Suprapubic skin (tissue), 4 donors: ENCODE measurements at places on chromosomes 2 and 18. TPM values are rescaled to one million over a fixed set of nuclear protein-coding genes. Genes with fewer than 3 reads are reported as not detected.
A peak's percentile ranks its signal among the peaks of the same experiment; 100 is the strongest.

- DNase-seq: no peak
Observed at GRCh38 chr2:112773556-112773955, 9.1 kb upstream of the CKAP2L start.

DNA sequence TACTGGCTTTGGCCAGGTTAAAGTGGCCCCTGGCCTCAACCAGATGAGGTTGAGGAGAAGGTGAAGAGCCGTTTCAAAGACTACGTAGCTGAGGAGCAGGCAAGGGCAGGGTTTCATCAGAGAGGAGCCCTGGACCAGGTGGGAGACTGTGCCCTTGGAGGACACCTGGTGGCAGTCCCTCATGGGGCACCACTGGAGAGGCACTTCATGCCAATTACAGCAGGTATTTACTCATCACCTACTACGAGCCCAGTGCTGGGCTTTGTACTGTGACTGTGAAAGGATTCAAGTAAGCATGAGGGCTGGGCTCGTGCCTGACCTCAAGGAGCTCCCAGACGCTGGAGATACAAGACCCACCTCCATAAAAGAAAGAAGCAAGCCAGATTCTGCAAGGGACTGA, 37.6 kb downstream of the SMAD7 start:
- no peak for DNase-seq

GRCh38 chr2:61431345-61431744, 39.5 kb downstream of the USP34 start:
- no peak for DNase-seq

DNA sequence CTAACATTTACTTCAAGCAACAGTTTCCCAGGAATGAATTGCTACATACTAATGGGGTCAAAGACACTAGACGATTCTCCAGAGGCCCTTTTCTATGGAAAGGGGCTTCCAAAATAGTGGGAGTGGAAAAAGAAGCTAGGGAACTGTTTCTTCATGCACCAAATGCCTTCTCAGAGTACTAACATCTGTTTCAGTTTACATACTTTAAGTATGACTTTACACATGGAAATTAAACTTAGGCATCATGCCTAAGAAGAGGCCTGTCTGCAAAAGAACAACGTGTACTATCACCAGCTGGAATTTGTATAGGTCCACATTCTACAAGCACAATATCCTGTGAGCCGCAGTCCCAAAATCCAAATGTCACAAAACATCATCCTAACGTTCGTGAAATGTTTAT, 29.4 kb upstream of the WDR75 start:
- DNase-seq: no peak

GRCh38 chr2:228144961-228145360, 36.5 kb downstream of the SPHKAP start:
- DNase-seq: no peak

GRCh38 chr2:11398750-11399437, 54.5 kb upstream of the ROCK2 start:
- no peak for DNase-seq

GRCh38 chr18:37420315-37420880, 145.2 kb downstream of the CELF4 start:
- DNase-seq: no peak

DNA sequence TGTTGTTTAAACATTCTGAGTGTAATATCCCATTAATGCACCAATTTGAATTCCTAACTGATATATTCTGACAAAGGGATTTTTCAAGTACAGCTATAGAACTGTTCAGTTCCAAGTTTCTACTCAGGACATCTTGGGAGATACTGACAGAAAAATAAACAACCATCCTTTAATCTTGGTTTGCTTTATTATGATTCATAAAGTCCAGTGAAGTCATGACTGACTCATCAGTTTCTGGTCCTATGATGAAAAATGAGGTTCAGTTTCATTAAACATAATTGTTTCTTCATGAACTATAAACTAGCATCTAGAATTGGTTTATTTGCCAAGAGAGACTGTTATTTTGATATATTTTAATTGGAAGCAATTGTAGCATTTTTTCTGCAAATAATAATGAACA, 896.2 kb downstream of the CCDC85A start:
- DNase-seq: no peak

DNA sequence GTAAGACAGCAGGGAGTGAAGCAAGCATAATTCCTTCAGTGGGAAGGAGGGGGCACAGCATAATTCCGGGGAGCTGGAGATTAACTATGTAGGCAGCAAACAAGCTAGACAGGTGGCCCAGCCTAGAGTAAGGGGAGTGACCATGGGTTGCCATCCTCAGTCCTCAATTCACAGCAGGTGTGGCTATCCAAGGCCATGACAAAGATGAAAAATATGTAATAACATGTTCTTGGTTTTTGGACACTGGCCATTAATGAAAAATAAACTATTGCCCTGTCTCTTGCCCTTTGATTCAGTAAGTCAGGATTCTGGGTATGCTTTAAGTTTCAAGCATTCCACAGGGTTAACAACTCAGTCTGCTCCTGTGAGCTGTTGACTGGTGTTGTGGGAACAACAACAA, 65.0 kb downstream of the CYP1B1 start:
- no peak for DNase-seq

DNA sequence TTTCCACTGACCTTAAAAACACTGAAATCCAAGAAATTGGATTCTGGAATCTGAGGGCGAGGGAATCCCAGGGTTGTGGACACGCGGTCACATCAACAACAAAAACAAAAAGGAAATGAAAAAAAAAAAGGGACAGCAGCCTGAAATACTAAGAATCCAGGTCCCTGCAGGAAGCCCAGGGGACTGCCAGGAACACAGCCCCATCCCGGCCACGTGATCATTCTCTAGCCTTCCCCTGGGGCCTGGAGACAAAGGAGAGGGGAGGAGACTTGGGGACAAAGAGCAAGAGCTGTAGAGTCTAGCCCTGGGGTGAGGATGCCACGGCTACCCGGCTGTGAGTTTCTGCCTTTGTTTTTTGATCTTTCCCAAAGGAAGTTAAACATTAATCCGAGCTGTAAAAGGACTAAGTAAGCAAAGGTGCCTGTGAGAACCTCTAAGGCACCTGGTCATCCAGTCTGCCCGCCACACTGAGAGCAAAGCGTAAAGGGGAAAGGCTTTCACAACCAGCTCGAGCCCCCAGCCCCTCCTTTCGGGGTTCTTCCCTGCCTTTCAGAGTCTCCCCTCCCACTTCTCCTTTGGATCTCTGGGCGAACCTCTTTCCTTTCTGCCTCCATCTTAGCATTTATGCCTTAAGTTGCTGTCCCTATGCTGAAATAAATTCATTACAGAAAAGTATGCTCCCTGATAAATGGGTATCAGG, 57.9 kb upstream of the MSH2 start:
- peak; percentile 84 for DNase-seq

- no peak for DNase-seq
Observed at GRCh38 chr2:209451209-209451834, 27.5 kb downstream of the MAP2 start.

PDE11A gene
- total RNA-seq: 1.0 TPM

NXPH2 gene
- not detected for total RNA-seq

ARHGAP25 gene
- total RNA-seq: 2.0 TPM

SP9 gene
- 0.23 TPM for total RNA-seq

ERICH2 gene
- not detected for total RNA-seq

ECEL1 gene
- total RNA-seq: not detected
